Muscle of back (tissue), 13 donors: ENCODE measurements at places on chromosomes 2 and 18.

GRCh38 chr18:55014095-55014494, 54.8 kb upstream of the CCDC68 start:
- no peak for DNase-seq

GRCh38 chr2:46999857-47000678, 84.5 kb upstream of the MCFD2 start:
- no peak for DNase-seq

DNA sequence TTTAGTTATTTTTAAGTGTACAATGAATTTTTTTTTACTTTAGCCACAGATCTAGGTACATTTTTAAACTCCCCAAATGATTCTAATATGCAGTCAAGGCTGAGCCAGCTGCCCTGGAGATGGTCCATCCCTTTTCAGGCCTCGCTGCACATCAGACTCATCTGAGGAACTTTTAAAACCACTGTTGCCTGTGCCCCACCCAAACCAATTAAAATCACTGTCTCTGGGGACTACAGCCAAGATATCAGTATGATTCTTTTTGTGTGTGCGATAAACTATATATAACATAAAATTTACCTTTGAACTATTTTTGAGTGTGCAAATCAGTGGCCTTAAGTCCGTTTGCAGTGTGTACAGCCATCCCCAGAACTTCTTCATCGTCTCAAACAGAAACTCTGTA, 9.1 kb upstream of the MALT1 start:
- DNase-seq: no peak

GRCh38 chr2:3332133-3332532, 45.5 kb downstream of the EIPR1 start:
- DNase-seq: no peak

GRCh38 chr2:117917223-117917917, 96.5 kb downstream of the CCDC93 start:
- DNase-seq: no peak

- DNase-seq: no peak
Observed at GRCh38 chr2:132564065-132564464, 105.9 kb downstream of the LYPD1 start.

GRCh38 chr2:106108351-106108750, 85.8 kb downstream of the UXS1 start:
- DNase-seq: no peak

DNA sequence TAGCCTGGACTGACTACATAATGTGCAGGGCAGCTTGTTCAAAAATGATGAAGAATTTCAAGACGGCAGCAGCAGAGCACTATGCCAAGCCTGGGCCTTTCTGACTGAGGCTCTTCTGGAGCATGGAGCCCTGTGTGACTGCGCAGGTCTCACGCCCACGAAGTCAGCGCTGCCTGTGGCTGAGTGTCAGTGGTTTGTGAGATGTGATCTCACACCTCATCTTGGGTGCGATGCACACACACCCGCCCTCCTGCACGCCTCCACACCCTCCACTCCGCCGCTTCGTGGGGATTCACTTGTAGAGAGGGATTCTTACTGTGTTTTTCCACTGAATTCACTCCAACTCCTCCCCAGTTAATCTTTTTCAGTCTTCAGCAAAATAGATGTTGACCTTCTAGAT, 103.9 kb downstream of the VIT start:
- no peak for DNase-seq

GRCh38 chr2:220034426-220035130, 407.1 kb downstream of the SLC4A3 start:
- DNase-seq: peak; percentile 40

DNA sequence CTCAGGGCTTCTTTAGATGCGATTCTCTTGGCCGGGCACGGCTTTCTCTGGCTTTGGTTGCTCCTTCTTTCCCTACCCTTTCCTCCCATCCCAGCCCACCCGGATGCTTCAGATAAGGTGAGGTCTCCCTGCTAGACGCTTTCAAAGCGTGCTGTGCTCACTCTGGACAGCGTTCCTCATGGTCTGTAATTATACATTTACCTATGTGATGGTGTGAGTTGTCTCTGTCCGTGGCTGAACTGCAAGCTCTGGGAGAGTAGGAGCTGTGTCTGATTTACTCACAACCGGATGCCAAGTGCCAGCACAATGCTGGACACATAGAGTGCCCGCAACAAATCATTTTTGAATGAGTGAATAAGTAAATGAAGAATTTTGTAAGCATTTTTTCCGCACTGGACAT, 26.8 kb upstream of the PNPT1 start:
- DNase-seq: no peak
